ENCODE measurements at places on chromosomes 3 and 15. TPM values are rescaled to one million over a fixed set of nuclear protein-coding genes. Genes with fewer than 3 reads are reported as not detected.

Gene MNS1
- 6.2 TPM for total RNA-seq

Gene DOCK3
- 11.1 TPM for total RNA-seq

Gene ZNF774
- total RNA-seq: 1.9 TPM

Gene ATP13A3
- total RNA-seq: 113 TPM

Gene CCDC39
- total RNA-seq: 3.3 TPM

Gene ST8SIA2
- total RNA-seq: 13.6 TPM

Gene C3orf85
- not detected for total RNA-seq

Gene RBMS3
- 0.65 TPM for total RNA-seq

Gene GOLGA8T
- total RNA-seq: not detected

Gene TTLL13
- not detected for total RNA-seq

Gene NANOGP8
- 1.5 TPM for total RNA-seq

Gene C3orf49
- not detected for total RNA-seq

Gene FMN1
- 2.2 TPM for total RNA-seq

Gene AP4E1
- 10.9 TPM for total RNA-seq

Gene SLC26A6
- total RNA-seq: 42.5 TPM
